Activated T-cell treated with anti-CD3 and anti-CD28 coated beads, Interleukin-2, amount 50 U/mL, for 24 hours (primary cell): ENCODE measurements at places on chromosomes 16 and 17.

GRCh38 chr17:74734256-74734655 lies 2.8 kb upstream of the RAB37 start:
- DNase-seq, result no peak

- peak; percentile 46 for DNase-seq
Measured at GRCh38 chr17:50426814-50427787, 1.1 kb downstream of the ACSF2 start.

DNA sequence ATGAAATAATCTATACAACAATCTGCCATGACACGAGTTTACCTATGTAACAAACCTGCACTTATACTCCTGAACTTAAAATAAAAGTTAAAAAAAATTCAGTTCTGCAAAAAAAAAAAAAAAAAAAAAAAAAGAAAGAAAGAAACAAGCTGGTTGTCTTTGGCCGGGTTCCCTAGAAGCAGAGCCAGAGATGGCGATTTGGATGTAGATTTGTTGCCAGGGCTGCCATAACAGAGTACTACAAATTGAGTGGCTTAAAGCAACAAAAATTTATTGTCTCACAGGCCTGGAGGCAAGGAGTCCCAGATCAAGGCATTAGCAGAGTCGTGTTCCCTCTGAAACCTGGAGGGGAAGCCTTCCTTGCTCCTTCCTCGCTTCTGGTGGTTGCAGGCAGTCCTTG lies 20.4 kb downstream of the SYT17 start:
- no peak for DNase-seq

DNA sequence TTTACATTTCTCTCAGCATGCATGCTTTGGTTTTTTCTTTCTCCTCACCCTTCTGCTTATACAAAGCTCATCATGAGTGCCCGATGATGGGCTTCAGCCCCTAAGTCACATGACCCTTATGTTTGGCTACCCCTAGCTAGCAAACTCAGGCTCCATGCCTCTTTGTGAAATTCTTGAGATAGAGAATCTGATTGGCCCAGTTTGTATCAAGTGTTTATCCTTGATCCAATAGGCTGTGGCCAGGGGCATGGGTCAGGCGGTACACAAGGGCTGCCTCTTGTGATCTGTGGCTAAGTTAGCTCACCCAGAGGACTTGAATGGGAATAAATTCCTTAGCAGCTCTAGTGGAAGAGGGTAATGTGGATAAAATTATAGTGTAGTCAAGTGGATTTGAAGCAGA lies 11.5 kb upstream of the TOX3 start:
- no peak for DNase-seq

DNA sequence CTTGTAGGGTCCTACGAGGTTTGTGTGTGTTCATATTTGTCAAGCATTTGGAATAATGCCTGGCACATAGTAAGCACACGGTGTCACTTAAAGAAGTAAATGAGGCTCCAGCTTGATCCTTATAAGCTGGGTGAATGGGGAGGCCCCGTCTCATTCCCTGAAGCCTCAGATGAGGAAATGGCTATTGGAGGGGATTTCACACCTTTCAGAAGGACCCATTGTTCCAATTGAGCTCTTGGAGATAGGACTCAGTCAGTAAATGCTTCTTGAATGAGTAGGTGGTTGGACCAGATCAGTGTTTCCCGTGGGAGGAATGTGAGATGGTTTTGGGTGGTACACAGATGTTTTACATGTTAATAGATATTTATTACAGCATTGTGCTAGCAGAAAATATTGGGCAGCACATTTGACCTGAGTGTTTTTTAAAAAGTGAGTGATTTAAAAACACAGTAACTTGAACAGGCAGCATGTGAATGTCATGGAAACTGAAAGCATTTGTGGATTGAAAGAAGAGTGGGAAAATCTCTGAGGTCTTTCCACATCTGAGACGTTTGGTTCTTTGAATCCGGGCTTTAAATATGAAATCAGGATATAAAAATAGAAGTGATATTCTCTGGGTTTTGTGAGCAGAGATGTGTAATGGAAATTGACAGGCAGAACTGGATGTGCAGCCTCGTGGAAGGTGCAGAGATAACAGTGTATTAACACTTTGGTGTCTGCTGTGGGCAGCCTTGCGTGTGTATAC lies 36.4 kb upstream of the ARHGAP17 start:
- DNase-seq, result no peak
